ENCODE measurements at places on chromosomes 16 and 17.

DNA sequence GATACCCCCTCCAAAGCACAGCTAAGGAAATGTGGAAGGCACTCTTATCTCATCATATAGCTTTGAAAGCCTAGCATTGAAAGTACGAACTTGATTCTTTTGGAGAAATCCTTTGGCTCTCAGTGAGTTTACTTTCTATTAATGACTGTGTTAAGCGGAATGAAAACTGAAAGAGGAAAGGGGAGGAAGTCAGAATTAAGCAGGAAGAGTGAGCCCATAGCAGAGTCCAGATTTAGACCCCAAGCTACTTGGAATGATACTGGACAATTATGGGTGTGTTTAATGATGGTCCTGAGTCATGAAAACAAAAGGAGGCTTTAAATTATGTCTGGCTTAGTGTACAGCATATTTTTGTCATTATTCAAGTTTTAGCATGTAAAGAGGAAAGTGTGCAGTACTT, 42.2 kb downstream of the TENT4B start:
- no peak for DNase-seq

GRCh38 chr16:49307176-49307575, 25.5 kb upstream of the CBLN1 start:
- no peak for DNase-seq

DNA sequence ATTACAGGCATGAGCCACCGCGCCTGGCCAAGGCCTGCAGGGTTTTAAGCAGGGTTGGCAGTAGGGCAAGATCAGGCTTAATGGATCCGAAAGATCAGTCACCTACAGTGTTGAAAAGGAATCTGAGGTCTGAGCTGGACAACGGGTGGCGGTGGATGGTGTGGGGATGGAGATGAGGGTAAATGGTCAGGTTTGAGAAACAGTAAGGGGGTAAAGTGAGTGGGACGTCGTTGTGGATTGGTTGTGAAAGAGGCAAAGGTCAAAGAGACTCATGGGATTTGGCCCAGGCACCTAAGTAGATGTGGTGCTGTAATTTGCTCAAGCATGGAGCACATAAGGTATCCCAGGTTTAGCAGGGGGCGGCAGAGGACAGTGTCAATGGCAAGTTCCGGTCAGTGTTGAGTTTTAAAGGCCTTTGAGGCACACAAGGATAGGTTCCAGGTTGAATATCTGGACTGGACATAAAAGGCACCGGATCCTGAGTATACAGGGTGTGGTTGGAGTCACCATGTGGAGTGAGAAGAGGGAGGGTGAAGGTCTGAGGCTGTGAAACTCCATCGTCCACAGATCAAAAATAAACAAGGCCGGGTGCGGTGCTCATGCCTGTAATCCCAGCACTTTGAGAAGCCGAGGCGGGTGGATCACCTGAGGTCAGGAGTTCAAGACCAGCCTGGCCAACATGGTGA, 1.1 kb upstream of the SLC16A5 start:
- DNase-seq = no peak

DNA sequence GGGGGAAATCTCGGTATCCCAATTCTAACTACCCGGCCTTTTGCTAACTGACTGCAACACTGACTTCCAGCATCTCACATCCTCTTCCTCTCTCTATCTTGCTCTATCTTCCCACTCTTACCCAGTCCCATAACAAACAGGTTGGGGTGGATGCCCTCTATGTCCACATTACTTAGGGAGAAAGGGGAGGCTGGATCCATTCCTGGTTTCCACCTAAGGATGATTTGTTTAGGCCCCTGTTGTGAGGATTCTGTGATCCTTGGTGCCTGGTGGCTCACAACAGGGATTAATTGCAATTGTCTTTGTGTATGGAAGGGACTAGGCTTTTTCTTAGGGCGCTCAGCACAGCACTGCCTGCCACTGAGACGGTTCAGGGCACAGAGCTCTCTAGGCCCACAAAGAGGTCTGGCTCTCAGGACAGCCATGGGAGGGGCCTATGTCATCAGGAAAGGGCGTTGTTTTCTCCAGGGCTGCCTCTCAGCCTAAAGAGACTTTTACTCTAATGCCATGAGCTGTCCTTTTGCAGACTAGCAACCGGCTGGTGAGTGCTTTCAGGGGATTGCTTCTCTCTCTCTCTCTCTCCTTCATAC, 612.1 kb upstream of the SALL1 start:
- DNase-seq = no peak

GRCh38 chr16:586645-587590, 2.9 kb upstream of the RAB40C start:
- DNase-seq = no peak

- DNase-seq = peak; percentile 11
Measured at GRCh38 chr17:2416010-2416734, 15.3 kb upstream of the MNT start.

DNA sequence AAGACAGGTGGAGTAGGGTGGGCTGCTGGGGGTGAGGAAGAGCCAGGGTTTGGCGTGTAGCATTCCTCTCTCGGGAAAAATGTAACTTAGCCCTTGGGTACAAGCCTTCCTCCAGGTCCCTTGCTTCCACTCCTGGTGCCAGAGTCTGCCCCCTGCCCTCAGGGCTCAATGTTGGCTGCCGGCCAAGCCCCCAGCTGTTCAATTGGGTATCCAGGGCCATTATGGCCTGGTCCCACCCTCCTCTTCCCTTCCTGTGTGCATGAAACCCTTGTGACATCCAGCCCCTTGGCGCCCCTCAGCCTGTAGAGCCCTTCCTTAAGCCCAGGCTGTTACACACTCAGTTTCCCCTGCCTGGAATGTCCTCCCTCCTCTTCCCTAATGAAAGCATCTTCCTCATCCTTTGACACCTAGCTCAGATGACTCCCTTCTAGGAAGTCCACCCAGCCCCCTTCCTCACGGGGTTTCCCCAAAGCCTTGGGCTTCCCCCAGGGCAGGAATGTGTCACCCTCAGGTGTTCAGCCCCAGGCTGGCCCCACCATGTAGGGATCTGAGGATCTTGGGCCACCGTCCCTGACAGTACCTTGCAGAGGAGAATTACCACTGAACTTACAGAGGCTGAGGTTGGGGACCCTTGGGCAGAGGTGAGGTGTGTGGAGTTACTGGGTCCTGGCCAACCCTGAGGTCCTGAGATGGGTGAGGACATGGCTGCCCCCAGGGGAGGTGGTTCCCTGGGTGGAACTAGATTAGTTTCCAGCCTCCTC, 30.0 kb downstream of the B9D1 start:
- no peak for DNase-seq

GRCh38 chr17:43372273-43372911, 26.4 kb upstream of the ARL4D start:
- DNase-seq = no peak

DNA sequence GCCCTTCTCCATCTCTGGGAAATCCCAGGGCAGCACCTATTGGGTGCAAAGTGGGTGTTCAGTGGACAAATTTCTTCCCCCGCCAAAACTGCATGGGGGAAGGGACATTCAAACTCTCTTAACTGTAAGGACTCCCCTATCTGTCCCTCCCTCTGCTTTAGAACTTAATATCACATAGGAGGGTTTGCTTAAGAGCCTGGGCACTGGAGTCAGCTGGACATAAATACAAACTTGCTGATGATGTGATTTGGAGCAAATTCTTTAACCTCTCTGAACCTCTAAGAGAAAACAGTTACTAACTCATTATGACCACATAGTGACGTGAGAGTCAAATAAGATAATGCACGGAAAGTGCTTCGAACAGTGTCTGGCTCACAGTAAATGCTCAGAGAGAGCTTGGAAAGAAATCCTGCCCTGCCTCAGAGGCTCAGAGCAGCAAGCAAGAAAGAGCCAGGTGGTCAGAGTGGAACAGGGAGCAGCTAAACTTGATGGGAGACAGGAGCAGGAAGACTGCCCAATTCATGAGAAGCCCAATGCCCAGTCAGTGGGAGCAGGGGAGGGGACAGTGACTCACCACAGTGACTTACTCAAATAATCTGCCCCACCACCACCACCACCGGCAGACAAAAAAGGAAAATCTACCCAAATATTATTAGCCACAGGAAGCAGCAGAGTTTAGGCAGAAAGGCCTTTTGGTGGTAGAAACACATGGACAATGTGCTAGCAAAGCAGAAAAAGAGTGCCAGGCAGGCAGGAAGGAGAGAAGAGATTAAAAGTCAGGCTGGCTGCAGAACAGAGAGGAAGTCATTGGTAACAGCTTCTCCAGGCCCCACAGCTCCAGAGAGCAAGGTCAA, 23.9 kb upstream of the CCL1 start:
- no peak for DNase-seq

- no peak for DNase-seq
Measured at GRCh38 chr17:41651625-41652460, 27.5 kb upstream of the KRT17 start.

GRCh38 chr16:27083861-27084261, 17.1 kb downstream of the C16orf82 start:
- DNase-seq = no peak

DNA sequence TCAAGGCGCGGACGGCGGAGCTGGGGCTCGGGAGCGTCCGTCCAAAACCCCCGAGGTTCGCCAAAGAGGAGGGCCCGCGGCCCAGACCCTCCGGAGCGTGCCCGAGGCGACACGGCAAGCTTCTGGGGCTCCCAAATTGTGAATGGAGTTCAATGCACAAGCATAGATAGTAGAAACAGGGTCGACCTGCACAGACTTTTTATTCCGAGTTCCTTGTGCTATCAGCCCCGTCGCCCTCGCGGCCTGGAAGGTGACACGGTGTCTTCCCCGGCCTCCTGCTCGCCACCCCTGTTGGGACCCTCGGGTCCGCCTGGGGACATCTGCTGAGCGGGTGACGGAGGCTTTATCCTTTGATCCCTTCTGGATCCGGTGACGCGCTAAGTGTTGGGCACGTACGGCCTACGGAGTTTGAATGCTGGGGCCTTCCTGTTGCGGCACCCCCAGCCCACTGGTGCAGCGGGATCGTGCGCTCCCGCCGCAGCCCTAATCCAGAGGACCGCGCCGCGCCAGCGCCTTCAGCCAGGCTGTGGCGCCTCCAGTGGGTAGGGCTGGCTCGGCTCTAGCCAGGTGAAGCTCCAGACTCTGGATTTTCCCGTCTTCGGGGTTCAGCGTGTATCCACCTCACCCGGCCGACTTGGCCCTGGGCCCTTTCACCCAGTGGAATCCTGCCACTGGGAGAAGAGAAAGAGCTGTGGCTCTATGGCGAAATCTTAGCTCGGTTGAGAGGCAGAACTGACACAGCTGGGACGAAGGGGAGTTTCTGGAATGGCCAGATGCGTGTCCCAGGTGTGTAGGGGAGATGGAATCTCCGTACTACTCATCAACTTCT, 17.0 kb upstream of the NTN1 start:
- no peak for DNase-seq

GRCh38 chr17:27849474-27850185, 43.5 kb downstream of the LYRM9 start:
- DNase-seq = no peak

- no peak for DNase-seq
Measured at GRCh38 chr16:65066651-65067050, 55.2 kb downstream of the CDH11 start.

GRCh38 chr17:68892658-68893057, 62.5 kb downstream of the ABCA8 start:
- no peak for DNase-seq

GRCh38 chr17:5552841-5553240, 31.5 kb downstream of the NLRP1 start:
- DNase-seq = no peak

DNA sequence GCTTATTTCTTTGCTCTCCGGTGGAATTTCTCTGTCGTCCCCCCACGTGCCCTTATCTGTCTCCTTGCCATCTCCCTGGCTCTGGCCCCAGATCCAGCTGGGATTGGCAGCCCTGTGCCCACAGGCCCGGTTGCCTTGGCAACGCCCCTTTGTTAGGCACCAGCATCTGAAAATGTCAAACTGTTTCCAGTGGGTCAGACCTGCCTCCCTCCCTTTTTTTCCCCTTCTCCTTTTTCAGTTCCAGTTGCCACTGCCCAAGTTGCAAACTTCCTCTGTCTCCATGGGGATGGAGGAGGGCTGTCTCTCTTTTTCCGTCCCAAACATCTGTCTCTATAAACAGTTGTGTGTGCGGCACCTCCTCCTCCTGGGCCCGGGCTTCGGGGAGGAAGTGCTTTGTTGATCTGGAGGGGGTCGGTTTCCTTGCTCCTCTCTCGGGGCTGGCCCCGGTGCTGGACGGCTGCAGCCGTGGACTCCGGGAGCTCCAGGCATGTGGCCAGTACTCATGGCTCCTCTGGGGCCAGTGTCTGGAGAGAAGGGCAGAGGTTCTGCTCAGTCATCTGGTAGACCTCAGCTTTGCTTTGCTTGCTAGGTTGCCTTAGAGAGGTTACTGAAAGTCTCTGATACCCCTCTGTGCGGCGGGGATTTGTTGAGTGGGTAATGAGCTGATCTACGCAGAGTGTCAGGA, 35.3 kb downstream of the SOCS3 start:
- no peak for DNase-seq

- no peak for DNase-seq
Measured at GRCh38 chr16:23072084-23072599, 77.1 kb downstream of the USP31 start.

- DNase-seq = no peak
Measured at GRCh38 chr16:21001262-21001661, 100.7 kb downstream of the LYRM1 start.

GRCh38 chr16:29007730-29008593, 23.1 kb downstream of the LAT start:
- DNase-seq = no peak

- no peak for DNase-seq
Measured at GRCh38 chr17:37360632-37361031, 15.2 kb upstream of the C17orf78 start.

DNA sequence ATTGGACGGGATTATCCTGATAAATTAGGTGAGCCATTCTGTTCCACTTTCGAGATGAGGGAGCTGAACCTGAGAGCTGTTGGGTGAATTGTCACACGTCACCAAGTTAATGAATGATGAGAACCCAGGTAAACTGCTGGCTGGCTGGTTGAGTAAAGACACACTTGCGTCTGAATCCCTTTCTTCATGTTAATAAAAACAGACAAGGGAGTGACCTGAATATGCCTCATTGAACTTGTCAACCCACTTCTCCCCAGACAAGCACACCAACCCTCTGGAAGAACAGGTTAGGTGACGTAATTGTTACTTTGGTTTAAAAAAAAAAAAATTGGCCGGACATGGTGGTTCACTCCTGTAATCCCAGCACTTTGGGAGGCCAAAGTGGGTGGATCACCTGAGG, 400.9 kb upstream of the CDH5 start:
- DNase-seq = no peak

- DNase-seq = no peak
Measured at GRCh38 chr16:61435346-61435745, 600.9 kb downstream of the CDH8 start.

DNA sequence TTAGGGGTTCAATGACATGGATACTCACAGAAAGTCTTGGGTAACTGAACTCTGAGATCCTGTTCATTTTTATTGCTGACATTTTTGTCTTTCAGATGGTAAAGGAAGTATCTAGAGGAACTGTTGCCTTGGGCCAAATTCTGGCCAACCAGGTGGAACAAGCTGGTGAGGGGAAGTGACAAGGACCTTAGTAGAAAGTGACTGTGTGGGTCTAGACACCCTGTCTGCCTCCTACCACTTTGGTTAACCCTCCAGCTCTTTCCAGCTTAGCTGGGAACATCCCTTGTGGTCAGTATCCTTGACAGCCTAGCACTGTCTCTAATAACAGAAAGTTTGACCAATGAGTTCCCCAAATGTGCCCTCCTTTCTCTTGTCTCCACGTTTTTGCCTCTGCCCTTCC, 28.8 kb upstream of the PRKCB start:
- no peak for DNase-seq

- no peak for DNase-seq
Measured at GRCh38 chr16:12646490-12647274, 157.0 kb downstream of the CPPED1 start.

Data from NCI-H1048 (cell line).